Caudate nucleus (tissue), 63 donors: ENCODE measurements at places on chromosomes 12 and 14.

GRCh38 chr12:77152623-77153193 lies 87.3 kb upstream of the E2F7 start:
- DNase-seq: no peak

- no peak for DNase-seq
Measured at GRCh38 chr12:68425998-68426397, 93.8 kb upstream of the MDM1 start.

DNA sequence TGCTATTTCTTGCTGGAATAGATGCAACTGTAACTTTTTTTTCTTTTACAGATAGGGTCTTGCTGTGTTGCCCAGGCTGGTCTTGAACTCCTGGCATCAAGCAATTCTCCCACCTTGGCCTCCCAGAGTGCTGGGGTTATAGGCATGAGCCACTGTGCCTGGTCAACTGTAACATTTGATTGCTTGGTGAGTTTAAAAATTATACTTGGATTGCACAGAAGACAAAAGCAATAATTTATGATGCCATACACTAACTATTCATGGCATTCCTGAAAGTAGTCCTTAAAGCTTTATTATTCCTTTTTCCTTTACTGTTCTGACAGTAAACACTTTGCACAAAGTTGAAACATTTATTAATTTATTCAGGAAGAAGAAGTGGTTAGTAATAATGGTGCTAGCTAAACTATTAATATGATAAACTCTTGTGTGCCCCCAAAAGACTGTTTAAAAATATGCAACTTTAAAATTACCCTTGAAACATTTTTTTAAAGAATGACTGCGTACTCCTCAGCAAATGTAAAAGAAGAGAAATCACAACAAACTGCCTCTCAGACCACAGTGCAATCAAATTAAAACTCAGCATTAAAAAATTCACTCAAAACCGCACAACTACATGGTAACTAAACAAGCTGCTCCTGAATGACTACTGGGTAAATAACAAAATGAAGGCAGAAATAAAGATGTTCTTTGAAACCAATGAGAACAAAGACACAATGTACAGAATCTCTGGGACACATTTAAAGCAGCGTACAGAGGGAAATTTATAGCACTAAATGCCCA lies 8.3 kb downstream of the PTPRB start:
- DNase-seq: no peak

DNA sequence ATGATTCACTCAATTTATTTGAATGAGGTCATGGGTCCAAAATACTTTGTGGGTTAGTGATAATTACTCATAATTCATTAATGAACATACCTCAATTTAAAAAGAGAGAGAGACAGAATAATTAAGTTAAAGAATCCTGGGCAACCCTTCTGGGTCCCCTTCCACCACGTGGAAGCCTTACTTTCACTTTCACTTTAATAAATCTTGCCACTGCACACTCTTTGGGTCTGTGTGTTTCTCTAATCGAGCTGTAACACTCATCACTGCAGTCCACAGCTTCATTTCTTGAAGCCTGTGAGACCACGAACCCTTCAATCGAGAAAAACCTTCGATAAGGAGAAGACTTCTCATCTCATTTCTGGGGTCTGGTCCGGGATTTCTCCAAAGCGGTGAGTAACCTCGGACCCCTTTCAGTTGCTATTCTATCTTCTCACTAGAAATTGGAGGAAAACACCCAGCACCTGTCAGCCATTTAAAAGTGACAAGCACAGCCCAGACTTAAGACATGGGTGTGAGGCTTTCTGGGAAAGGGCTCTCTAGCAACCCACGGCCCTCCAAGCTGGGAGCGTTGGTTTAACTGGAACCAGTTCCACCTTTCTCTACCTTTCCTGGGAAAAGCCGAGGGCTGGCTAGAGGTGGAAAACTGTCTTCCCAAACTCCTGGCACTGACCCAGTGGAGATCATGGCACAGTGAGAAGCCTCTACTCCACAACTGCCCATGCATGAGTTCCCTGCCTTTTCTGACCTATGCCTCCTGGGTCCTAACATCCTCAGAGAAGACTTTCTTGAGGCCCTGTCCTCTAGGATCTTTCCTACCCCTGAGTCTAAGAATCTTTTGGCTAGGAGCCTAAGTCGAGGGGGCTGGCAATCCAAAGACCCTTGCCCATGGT lies 148.8 kb upstream of the ATF7IP start:
- DNase-seq: no peak

DNA sequence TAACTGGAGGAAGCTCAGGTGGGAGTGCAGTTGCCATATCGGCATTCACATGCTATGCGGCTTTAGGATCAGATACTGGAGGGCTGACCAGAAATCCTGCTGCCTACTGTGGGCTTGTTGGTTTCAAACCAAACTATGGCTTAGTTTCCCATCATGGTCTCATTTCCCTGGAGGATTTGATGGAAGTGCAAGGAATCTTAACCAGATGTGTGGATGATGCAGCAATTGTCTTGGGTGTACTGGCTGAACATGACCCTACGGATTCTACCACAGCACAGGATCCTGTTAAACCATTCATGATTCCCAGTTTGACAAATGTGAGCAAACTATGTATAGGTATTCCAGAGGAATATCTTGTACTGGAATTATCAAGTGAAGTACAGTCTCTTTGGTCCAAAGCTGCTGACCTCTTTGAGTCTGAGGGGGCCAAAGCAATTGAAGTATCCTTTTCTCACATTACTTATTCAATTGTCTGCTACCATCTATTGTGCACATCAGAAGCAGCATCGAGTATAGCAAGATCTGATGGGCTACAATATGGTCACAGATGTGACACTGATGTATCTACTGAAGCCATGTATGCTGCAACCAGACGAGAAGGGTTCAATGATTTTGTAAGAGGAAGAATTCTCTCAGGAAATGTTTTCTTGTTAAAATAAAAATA lies 42.9 kb downstream of the RALGAPA1 start:
- DNase-seq: no peak

DNA sequence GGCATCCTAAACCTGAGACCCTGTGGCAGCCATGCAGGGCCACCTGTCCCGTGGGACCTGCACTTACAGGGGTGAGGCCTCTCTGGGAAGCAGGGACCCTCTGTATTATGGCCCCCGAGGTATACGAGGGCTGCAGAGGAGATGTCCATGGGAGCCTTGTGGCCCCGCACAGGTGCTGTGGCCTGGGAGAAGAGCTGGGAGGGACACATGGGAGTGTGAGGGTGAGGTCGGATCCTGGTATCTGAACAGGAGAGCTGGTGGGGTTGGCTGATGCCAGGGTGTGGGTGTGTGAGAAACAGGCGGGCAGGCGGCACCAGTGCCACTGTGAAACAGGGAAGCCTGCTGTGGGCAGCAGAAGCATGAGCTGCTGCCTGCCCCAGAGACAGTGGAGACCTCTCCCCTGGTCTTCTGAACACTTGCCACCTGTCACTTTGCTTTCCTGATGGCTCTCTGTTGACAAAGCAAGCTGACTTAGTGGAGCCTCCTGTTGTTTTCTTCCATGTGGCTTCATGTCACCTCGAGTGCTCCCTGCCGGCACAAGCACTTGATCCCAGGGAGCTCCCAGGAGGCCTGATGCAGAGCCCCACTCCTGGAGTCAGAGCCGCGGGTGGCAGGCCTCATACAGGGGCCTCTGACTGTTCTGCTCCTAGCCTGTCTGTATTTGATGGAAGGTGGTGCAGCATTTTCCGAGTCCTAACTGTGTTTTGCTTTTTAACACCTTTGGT lies 19.8 kb upstream of the AMN start:
- DNase-seq: no peak

DNA sequence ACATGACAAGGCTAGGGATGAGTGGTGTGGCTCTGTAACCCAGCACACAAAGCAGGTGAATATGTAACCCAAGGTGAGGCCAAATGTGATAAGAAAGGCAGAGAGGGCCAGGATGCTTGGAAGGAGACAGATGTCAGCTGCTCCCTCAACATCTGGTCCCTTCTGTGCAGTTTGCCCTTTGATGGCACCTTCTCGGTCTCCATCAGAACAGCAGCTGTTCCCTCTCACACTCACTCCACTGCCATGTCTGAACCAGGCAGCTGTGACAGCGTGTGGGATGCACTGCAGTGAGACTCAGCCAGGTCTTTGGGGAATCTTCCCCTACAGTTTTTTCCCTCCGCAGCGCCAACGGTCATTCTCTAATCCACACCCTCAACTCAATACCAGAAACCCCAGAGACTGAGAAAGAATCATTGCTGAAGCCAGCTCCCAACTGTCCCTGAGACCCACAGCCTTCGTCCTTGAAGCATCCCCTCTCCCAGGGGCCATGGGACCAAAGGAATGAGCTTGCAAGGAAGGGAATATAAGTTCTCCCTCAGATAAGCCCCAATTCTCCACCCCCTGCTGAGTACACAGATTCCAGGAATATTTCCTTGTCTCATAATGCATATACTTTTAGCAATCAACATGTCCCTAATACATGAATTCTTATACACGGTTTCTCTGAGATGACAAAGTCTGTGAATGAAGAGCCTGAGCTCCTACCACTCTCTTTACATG lies 230.0 kb downstream of the GLT1D1 start:
- no peak for DNase-seq

DNA sequence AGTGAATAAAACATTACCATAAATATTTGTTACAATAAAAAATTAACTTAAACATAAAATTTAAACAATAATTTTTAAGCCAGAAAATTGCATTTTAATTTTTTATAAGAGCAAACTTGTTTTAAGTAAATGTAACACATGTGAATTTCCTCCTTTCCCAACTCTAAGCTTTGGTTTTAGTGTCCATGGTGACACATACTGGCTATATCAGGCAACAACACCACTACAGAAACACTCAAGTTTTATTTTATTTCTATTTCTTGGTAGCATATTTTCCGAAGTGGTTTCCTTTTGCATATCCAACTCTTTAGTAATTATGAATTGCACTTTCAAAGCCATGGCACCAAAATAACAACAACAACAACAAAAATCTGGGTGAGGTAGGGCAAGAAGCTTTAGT lies 2.2 kb downstream of the NELL2 start:
- DNase-seq: no peak

GRCh38 chr12:33205981-33206380 lies 233.6 kb downstream of the SYT10 start:
- DNase-seq: no peak

GRCh38 chr14:32366256-32366879 lies 37.3 kb downstream of the AKAP6 start:
- DNase-seq: peak; percentile 33
